ENCODE measurements at places on chromosomes 4 and X.

GRCh38 chr4:112448306-112449132 is 67.5 kb downstream of the NEUROG2 start:
- peak; percentile 60 for DNase-seq

DNA sequence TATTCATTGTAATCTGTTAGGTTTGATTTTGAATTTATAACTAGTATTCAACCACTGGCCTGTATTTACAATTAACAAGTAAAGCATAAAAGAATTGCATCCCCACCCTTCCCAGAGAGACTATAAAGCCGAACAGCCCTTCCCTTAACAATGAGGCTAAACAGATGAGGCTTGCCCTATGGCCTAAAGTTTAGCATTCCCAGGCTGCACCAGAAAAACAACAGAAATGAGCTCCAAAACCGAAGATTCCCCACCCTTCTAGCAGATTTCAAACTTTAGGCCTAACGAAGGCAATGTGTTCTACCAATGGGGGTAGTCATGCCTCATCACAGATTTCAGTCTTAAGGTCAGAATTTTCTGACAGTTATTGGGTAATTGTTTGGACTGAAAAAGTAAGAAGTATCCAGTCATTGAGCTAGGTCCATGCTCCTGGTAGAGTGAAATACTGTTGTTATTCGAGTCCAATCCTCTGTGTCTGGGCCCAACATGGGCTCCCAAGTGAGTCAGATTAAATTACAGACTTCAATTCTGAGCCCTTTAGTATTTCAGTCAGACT is 197.6 kb downstream of the ANTXR2 start:
- DNase-seq, result no peak

DNA sequence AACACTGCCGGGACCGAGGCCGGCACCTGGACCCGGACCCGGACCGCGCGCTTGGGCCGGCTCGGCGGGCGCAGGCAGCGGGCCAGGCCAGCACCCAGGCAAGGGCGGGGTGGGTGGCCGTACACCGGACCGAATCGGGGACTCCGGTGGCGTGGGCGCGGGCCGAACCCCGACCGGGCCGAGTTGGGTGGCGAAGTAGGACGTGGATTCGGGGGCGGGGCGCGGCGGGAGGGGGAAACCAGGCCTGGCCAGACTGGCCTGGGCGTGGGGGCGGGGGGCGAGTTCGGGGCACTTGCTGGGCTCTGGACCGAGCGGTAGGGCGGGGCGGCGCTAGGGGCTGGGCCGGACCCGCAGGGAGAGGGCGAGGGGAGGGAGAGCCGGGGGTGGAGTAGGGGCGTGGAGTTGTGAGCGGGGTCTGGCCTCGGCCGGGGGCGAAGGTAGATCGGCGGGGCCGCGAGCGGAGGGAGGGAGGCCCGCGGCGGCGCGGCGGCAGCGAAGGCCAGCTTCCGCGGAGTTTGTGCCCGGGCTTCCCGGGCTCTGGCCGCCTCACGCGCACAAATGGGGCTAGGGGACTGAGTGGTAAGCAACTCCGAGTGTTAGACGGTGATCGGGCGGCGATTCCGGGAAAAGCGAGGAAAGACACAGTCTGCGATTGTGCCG is 1.8 kb upstream of the BCORL1 start:
- DNase-seq, result peak; percentile 44

DNA sequence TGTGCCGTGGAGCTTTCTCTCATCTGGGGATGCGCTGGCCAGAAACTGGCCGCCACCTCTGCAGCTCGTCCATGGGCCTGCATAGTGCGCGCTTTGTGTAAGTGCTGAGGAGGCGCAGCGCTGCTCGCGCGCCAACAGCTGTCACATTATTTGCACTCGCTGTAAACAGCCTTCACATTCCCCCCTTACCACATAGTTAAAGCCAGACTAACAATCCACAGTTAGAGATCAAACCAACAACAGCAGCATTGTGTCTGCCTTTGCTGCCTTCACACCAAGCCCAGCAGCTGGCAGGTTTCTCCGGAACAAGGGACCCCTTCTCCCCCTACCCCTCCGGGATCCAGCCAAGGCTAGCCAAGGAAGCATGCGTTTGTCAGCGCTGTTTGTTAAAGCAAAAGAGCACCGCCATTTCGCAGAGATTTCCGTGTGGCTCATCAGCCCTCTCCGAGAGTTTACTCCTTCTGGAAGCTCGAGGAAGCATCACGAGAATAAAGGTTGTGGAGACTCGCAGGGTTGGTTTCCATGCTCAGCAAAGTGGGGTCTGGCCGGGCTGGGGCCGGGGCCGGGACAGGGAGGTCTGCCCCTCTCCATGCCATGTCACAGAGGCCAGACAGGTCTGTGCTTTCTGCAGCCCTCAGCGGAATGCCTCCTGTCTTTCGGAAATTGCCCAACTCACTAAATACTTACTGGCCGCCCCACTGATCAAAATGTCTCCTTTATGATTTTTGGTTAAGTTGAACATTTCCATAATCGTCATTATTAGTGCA is 11.0 kb downstream of the BCOR start:
- no peak for DNase-seq

DNA sequence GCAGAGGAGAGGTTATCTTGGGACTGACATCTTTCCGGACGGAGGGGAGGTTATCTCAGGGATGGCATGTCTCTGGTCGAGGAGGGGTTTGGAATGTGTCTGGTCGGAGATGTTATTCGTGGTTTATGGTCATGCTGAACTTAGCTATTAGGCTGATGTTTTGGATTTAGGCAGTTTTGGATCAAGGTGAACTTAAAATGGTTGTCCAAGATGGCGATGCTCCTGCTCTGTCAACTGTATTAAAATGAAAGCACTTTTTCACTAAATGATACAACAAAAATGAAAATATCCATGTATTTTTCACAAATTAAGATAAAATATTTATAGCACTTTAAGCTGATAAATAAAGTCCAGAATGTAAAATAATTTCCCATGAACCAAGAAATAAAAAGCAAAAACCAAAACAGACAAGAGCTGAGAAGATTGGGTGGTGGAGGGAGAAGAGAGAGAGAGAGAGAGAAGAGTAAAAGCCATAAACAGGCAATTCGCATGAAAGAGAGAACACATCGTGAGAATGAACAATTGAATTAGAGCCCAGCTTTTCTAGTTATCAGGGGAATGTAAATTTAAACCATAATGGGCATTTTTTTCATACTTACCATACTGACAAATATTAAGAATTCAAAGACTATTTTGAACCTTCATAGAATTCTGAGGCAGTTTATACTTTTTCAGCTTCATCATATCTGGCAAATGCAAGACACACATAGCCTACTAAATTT is 2236.0 kb upstream of the AGA start:
- DNase-seq, result no peak

- no peak for DNase-seq
Measured at GRCh38 chrX:42955349-42955748, 177.4 kb upstream of the PPP1R2C start.

GRCh38 chrX:100424012-100424411 is 13.9 kb upstream of the PCDH19 start:
- DNase-seq, result peak; percentile 7

- DNase-seq, result no peak
Measured at GRCh38 chr4:98341309-98341708, 80.1 kb downstream of the RAP1GDS1 start.

DNA sequence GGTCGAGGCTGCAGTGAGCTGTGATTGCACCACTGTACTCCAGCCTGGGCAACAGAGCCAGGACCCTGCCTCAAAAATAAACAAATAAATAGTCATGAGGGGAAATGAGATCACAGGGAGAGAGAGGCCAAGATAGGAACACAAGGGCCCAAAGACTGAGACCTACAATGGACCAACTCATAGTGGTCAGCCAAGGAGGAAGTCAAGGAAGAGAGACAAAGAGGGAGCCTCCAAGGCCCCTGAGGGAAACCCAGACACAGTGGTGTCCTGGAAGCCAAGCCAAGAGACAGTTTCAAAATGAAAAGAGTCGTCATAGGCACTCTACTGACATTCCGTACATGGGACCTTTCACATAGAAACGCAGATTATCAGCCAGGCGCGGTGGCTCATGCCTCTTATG is 153.3 kb downstream of the BCOR start:
- DNase-seq, result no peak

- DNase-seq, result peak; percentile 91
Measured at GRCh38 chr4:119113033-119113655, 22.5 kb upstream of the MYOZ2 start.
